ENCODE measurements at places on chromosomes 1 and 21. TPM values are rescaled to one million over a fixed set of nuclear protein-coding genes. Genes with fewer than 3 reads are reported as not detected.

DNA sequence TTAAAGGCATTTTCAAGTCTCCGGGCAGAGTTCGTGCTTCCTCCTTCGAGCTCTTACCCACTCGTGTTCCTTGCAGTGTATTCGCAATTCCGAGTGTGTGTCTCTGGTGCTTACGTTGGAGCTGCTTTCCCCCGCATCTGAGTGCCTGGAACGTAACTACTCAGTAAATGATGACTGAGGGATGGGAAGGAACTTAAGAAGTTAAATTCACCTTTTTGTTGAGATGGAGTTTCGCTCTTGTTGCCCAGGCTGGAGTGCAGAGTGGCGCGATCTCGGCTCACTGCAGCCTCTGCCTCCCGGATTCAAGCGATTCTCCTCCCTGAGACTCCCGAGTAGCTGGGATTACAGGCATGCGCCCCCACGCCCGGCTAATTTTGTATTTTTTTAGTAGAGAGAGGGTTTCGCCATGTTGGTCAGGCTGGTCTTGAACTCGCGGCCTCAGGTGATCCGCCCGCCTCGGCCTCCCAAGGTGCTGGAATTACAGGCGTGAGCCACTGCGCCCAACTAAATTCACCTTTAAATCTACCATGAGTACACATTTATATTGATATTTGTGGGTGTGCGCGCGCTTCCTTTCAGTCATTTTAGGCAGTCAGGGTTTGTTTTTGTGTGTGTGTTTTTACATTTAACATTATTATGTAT lies 837 bp downstream of the NDUFS5 start:
- peak; percentile 20 for DNase-seq
- H3K36me3 ChIP-seq = peaks cover 23% of the 10 kb centered on the region
- H3K4me1 ChIP-seq = peaks cover 12% of the 10 kb centered on the region
- peak overlapping the region; percentile 79 for H3K4me3 ChIP-seq
- H3K27ac ChIP-seq = peak overlapping the region; percentile 89
- no peaks in the 10 kb centered on the region for H3K27me3 ChIP-seq

DNA sequence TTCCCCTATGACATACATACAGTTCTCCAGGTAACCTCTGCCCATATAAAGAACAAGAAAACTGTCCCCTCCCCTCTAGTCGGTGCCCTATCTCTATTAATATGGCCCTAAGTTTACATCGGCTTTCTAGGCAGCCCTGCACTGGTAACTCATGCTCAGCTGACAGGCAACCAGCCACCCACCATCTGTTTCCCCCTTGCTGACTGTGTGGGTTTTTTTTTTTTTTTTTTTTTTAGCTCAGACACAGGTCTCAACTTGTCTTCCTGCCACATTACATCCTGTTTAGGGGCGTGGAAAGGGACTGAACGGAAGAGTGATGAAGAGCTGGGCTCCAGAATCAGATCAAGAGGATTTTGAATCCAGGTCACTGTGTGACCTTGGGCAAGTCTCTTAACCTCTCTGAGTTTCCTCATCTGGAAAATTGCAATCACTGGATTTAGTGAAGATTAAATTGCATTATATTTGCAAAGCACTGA lies 14.0 kb downstream of the LAPTM5 start:
- peak; percentile 91 for DNase-seq
- peaks cover 46% of the 10 kb centered on the region for H3K36me3 ChIP-seq
- peaks cover 48% of the 10 kb centered on the region for H3K4me1 ChIP-seq
- peak overlapping the region; percentile 93 for H3K27ac ChIP-seq
- no peaks in the 10 kb centered on the region for H3K27me3 ChIP-seq

FCRL6 gene
- polyA plus RNA-seq = 0.57 TPM

- H3K36me3 ChIP-seq = peaks cover 19% of the 10 kb centered on the region
- no peak overlapping the region for H3K4me3 ChIP-seq
- DNase-seq = no peak
- no peaks in the 10 kb centered on the region for H3K27me3 ChIP-seq
- no peak overlapping the region for H3K27ac ChIP-seq
Observed at GRCh38 chr21:42574234-42575027, 60.8 kb downstream of the SLC37A1 start.

S100A13 gene
- 96.1 TPM for polyA plus RNA-seq

All from thymus (tissue), 14 donors.